ENCODE measurements at places on chromosomes 11 and 22.

DNA sequence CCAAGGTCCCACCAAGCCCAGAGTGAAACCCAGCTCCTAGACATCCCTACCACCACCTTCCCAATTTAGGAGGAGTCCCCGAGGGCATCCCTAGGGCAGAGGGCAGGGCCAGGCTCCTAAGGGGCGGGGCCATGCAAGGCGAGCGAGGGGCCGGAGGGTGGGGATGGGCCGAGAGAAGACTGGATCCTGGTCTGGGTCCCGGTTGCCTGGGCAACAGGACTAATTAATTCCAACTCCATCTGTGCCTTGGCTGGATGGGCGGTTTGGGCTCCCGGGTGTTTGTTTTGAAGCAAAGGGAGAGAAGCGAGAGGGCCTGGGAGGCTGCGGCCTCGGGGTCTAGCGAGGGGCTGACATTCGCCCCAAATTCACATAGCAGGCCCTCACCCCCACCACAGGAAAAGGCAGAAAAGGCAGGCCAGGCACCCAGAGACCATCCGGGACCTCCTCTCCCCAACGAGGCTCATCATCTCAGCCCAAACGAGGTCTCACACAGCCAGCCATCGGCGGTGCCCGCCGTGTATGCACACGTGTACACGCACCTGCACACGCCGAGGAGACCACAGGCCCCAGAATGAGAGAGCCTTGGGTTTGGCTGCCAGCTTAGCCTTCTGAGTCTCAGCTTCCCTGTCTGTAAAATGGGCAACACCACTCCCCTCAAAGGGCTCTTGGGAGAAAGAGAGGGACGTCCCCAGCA is 23.9 kb downstream of the ELFN2 start:
- no peak for DNase-seq

DNA sequence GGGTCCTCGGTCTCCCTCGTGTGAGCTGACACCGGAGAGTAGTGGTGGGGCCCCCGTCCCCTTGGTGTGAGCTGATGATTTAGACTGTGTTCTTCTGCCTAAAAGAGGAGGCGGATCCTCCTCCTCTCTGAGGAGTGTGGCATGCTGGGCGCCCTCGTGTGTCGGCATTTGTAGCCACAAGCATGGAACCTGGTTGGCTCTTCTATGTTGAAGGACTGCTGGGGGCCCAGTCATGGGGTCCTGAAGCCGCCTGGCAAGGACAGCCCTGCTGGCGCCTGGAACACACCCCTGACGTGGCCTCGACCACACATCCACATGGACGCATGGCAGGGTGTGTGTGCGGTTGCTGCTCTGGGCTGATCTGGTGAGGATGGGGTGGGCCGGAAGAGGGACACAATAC is 50.2 kb downstream of the AP2A2 start:
- peak; percentile 50 for DNase-seq

- no peak for DNase-seq
Measured at GRCh38 chr22:36256478-36256877, 3.5 kb downstream of the APOL1 start.

GRCh38 chr22:46588279-46589140 is 31.7 kb upstream of the GRAMD4 start:
- no peak for DNase-seq

DNA sequence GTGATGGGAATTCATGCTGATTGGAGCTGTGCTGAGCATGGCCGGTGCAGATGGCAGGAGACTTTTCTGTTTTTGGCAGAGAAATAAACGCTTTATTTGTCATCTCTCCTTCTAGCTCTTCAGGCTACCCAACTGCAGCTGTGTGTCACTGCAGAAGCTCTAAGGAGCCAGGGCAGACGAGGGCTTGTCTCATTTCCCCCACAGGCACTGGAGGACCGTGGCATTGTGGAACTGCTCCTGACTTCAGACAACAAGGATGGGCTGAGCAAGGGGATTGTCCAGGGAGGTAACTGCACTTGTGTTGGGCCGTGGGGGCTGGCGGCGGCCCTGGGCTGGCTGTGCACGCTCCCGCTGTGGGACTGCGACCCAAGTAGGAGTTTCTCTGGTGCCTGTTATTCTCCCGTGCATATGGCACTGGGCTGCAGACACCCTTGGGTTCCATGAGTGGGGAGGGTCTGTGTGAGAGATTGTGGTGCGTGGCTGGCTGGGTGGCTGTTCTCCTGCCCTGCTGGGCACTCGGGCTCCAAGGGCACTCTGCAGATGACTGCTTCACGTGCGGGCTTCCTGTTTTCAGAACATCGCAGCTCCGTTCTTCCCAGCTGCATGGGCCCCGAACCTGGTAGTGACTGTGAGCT is 27.2 kb downstream of the GLB1L2 start:
- no peak for DNase-seq

DNA sequence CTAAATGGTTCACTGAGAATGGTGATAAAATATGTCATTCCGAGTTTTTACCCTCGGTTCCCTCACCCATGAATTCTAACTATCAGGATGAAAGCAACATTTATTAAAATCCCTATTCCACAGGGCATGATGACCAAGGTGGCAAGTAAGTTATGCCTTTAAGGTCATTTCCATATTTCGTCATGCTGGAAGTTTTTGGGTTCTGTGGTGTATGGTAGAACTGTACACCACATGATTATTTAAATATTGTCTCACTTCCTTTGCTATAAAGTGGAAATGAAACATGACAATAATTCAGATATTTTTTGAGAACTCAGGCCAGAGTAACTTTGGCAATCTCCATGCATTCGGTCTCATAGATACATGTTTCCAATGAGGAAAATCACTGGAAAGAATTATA is 68.5 kb upstream of the CARD18 start:
- no peak for DNase-seq

All from fibroblast of skin of back (primary cell).